Stimulated activated CD4-positive, alpha-beta T cell treated with anti-CD3 and anti-CD28 coated beads, Interleukin-1b, Interleukin-23, amount 100 ng/mL, for 24 hours (primary cell): ENCODE measurements at places on chromosomes 5 and 9.

DNA sequence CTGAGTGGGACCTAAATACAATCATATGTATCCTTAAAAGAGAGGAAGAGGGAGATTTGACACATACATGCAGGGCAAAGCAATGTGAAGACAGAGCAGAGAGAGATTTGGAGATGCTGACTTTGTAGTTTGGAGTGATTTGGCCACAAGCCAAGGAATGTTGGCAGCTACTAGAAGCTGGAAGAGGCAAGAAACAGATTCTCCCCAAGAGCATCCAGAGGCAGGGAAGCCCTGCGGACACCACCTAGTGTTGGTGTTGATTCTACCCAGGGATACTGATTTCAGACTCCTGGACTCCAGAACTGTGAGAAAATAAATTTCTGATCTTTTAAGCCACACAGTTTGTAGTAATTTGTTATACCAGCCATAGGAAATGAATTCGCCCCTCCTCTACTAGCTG, 64.9 kb upstream of the OSMR start:
- DNase-seq = no peak

DNA sequence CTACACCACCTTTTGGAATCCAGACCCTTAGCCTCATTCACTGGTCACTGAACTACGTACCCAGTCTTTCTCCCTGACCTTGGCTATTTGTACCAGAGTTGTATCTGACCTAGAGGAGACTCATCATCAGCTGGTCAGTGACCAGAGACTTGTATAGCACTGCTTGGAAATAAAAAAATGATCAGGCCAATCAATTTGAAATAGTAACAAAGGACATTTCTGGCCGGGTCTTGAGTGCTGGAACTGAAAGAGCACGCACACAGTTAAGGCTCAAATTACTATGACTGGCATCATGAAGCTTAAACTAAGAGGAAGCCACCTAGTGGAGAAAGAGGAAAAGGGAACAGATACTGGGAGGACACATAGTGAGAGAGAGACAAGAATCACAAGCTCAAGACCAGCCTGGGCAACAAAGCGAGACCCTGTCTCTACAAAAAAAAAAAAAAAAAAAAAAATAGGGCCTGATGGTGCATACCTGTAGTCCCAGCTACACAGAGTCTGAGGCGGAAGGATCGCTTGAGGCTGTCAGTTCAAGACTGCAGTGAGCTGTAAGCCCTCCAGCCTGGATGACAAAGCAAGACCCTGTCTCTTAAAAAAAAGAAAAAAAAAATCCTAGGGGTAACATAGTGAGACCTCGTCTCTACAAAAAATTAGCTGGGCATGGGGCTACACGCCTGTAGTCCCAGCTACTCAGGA, 12.8 kb upstream of the SRP19 start:
- DNase-seq = no peak

GRCh38 chr5:137283801-137284200, 215.3 kb downstream of the SPOCK1 start:
- no peak for DNase-seq

DNA sequence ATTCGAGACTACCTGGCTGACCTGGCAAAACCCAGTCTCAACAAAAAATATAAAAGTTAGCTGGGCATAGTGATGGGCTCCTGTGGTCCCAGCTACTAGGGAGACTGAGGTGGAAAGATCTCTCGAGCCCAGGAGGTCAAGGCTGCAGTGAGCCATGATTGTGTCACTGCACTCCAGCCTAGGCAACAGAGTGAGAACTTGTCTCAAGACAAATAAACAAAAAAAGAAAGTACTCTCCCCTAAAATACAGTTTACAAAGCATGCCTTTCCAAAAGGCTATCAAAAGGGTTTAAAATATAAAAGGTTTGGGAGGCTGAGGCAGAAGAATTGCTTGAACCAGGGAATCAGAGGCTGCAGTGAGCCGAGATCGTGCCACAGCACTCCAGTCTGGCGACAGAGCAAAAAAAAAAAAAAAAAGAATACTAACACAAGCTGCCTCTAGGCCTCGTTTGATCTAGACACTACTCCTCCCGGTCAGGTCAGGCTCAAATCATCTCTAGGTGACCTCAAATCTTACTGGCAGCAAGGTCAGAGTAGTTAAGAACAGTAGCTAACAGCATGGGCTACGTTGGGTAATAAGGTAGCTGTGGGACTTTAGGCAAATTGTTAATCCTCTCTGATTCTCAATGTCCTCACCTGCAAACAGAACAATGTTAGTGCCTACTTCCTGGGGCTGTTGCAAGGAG, 9.3 kb downstream of the NAIF1 start:
- DNase-seq = no peak

- no peak for DNase-seq
These were observed 122.7 kb upstream of the TNC start for GRCh38 chr9:115240676-115241075.

GRCh38 chr5:35408146-35408545, 177.9 kb upstream of the PRLR start:
- no peak for DNase-seq

GRCh38 chr5:142846406-142846805, 76.2 kb downstream of the ARHGAP26 start:
- DNase-seq = no peak

- no peak for DNase-seq
These were observed 212.9 kb downstream of the PBX3 start for GRCh38 chr9:125959951-125960619.

- no peak for DNase-seq
These were observed 450.5 kb upstream of the CDH10 start for GRCh38 chr5:25095261-25095660.

DNA sequence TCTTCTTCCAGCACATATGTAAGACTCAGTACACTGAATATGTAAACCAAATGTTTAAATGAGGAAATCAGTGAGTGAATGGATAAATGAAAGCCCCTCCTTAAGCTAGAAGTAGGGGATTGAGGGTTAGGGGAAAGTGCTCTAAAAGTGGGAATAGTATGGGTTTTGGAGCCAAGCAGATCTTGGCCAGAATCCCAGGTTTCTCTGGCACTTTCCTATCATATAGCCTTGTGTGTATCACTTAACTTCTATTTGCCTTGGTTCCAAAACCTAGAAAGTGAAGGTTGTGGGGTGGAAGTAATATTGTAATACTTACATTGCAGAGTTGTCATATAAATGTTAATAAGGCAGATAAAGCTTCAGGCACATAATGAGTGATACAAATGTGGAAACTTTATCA, 45.0 kb upstream of the SV2C start:
- DNase-seq = no peak

- no peak for DNase-seq
These were observed 321.5 kb downstream of the ENC1 start for GRCh38 chr5:74319076-74319475.

- no peak for DNase-seq
These were observed 251.5 kb downstream of the FSTL4 start for GRCh38 chr5:133360693-133361472.

- DNase-seq = no peak
These were observed 324.5 kb downstream of the KCNN2 start for GRCh38 chr5:114686356-114686755.

- no peak for DNase-seq
These were observed 4.1 kb downstream of the QSOX2 start for GRCh38 chr9:136241542-136241941.

DNA sequence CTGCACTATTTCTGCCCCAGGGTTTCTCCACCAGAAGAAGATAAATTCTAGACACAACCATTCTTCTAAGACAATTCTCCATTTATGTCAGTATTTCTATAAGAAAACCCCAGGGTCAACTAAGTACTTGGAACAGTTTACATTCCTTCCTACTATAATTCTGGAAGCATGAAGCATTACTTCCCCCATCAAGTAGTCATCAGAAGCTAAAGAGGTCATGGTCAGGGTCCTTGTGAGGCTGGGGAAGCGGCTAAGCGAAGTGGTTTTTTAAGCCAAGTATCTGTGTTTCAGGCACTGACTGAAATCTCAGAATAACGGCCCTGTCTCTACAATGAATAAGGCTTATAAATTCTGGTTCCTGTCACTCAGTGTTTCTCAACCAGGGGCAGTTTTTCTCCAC, 197.8 kb downstream of the GLIS3 start:
- DNase-seq = no peak

- DNase-seq = no peak
These were observed 99.2 kb downstream of the MED27 start for GRCh38 chr9:131980267-131981016.

DNA sequence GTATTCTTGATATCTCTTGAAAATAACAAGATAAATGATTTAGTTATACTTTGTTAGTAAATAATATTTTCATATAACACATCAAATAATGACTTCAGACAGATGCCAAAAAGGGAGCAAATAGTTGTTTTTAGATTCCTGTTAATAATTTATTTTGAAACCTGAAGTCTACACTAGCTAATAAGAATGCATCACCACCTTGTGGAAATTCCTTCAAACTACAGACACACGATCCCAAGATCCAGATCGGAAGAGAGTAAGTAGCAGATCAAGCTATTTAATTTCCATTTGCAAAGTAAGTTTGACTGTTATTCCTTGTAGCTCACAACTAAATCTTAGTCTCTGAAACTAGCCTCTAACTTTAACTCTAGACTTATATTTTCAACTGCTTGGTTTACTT, 35.5 kb upstream of the ISL1 start:
- DNase-seq = no peak

DNA sequence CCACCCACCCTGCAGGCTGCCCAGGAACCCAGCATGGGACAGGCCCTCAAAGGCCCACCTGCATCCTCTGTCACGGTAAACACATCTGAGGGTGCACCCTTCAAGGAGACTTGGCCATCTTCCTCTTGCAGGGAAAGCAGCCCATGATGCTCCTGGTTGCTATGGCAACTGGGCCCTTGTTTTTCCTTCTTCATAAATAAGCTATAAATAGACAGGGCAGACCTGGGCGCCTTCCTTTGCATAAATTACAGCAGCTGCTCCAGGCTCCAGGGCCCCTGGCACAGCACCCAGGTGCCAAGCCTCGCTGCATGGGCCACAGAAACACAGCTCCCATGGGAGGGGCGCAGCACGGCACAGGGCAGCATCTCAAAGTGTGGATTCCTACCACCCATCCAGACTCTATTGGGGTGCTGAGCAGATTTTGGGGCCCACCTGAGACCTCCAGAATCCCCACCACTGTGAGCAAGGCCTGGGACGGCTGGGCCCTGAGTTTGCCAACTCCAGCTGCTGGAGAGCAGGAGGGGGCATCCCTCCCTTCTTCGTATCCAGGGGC, 5.8 kb upstream of the PSMB7 start:
- DNase-seq = no peak

DNA sequence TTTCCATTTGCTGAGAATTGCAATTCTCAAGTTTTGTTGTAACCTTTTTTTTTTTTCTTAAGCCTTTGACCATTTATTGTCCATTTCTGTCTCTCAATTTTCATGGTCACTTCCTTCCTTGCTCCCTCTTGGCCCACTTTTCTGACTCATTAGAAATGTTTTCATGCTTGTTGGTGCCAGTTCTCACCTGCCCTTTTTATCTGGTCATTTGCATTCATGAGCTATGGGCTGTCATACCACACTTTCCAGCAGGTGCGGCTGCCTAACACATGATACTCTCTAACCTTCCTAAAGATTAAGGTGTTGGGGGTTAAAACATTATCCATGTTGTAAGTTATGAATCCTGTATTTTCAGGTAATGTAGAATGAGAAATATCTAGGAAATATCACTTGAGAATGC, 150.5 kb upstream of the TLX3 start:
- no peak for DNase-seq

DNA sequence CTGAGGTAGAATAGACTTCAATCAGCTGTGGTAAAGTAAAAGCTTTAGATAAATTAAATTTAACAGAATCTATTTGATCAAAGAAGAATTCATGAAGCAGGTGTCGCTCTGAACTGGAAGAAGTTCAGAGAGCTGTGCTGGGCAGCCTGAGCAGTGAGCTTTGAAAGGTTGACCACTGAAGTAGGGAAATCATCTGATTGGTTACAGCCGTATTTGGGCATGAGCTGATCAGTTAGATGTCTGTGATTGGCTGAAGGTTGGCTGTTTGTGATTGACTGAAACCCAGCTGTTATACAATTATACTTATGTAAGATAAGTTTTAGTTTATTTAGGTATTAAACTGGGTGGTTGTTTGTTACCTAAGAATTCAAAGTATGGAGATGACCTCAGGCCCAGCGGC, 1174.6 kb downstream of the CDH9 start:
- no peak for DNase-seq

- no peak for DNase-seq
These were observed 31.7 kb upstream of the NFIB start for GRCh38 chr9:14345354-14346230.

- DNase-seq = no peak
These were observed 60.5 kb downstream of the ROPN1L start for GRCh38 chr5:10502130-10502529.
